Sigmoid colon (tissue), 7 donors: ENCODE measurements at places on chromosomes 12 and 14. TPM values are rescaled to one million over a fixed set of nuclear protein-coding genes. Genes with fewer than 3 reads are reported as not detected.

- DNase-seq: no peak
Observed at GRCh38 chr14:100789460-100790417, 36.2 kb upstream of the MEG3 start.

DNA sequence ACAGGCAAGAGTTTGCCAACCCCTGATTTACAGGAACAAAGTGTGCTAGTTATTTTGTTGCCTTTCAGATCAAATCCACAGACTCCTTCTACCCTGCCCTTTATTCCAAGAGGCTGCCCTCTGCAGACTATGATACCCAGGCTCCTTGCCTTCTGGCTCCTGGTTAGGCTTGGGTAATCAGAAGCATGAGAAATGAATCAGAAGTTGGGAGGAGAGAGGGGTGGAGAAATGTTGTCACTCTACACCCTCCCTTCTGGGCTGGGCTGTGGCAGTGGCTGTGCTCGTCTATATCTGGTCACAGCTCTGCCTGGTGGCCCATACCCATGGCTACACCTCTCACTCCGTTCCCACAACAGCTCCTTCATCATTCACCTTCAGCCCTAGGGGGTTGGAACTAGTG, 204.6 kb upstream of the PLXNC1 start:
- DNase-seq: no peak

DNA sequence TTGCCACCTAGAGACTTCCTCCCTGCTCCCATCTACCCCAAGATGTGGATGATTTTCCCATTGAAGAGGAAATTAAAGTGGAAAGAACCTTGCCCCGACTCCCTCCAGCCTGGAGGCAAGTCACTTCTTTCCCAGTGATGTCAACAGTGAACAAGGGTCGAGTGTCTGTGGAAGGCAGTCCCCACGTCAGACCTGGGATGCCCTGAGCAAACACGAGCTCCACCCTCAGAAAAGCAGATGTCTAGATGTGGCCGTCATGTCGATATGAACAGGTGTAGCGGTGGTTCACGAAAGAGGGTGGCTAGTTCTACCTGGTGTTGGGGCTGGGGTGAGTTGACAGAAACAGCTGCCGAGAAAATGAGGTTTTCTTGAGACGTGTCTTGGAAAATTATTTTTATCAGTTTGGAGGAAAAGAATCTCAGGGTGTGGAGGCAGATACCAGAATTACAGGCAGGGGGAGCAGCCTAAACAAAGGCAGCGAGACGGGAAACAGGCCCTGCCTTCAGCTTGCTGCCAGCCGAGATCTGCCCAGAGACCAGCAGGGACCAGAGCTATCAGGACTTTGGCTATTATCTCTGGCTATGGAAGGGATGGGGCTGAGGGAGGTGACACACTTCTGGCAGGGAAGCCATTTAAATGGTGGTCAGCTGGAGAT, 25.9 kb downstream of the SYNDIG1L start:
- no peak for DNase-seq

- DNase-seq: no peak
Observed at GRCh38 chr14:54688229-54688628, 121.3 kb downstream of the SAMD4A start.

DNA sequence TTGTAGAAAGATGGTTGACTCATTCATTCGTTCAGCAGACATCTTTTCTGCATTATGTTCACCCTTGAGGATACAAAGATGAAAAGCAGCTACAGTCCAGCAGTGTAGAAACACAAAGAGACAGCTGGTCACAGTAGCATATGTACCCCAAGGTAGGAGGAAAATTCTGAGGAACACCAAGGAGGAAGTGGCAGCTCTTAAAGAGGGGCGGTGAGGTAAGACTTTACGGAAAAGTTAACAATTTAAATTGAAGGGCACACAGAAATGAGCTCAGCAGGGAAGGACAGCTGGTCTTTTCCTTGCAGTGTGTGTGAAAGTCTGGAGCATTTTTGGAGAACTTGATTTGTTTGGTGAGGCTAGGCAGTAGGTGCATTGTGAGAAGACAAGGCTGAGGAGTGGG, 3.5 kb downstream of the SLC35E3 start:
- no peak for DNase-seq

DNA sequence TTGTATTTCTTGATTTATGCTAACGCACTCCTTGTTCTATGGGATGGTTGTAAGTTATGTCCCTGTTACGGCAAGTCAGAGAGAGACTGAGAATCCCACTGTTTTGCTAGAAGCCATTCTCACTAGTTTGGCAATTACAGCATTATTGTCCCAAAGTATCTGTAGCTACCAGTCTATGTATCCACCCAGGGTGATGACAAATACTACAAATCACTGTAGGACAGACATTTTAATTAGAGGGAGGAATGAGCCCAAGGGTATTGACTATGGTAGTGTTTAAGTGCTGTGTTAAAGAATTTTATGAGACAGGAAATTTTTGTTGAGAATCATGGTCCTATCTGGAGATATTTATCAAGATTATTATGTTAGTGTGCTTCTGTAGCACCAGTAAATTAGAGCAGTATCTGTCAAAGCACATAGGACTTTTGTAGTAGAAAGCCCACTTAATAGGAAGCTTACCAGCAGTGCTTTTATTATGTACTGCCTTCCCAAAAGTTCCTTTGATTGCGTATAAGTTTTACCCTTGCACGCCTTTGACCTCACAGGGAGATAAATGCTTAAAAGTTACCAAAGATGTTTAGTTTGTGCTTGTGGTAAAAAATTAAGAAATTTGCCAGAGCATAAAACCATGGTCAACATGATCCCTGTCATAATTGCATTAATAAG, 10.7 kb downstream of the PRKCH start:
- no peak for DNase-seq

- DNase-seq: no peak
Observed at GRCh38 chr12:12519354-12519998, 43.2 kb downstream of the DUSP16 start.

GRCh38 chr14:72892103-72892878, 1.6 kb downstream of the DPF3 start:
- DNase-seq: no peak

Gene SOAT2
- total RNA-seq: 0.41 TPM

Gene KRT75
- total RNA-seq: not detected
